ENCODE measurements at places on chromosomes 2 and 18.

DNA sequence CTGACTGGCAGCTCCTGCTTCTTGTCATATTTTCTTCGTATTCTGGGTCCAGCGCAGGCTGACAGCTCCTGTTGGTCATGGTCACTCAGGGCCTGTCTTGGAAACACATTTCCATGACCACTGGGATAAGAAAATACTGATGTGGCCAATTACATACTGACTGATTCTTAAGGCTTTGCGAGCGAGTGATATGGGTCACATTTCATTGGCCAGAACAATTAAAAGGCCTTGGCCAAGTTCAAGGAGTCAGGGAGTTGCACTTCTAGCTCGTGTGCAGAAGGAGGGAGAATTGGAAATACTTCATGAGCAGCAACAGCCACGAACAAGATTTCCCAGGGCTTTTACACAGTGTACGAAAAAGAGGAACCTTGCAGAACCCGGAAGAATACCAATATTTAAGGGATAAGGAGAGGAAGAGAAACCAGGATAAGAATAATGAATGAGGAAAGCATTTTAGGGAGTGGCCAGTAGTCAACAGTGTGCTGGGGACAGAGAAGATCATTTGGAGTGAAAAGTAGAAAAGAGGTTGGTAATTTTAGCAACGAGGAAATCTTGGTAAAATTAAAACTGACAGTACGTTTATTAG is 149.5 kb downstream of the ATP9B start:
- no peak for DNase-seq

- no peak for DNase-seq
These were observed 7.2 kb downstream of the SLC30A6 start for GRCh38 chr2:32172870-32173269.

- no peak for DNase-seq
These were observed 145.5 kb upstream of the LHCGR start for GRCh38 chr2:48901015-48901343.

DNA sequence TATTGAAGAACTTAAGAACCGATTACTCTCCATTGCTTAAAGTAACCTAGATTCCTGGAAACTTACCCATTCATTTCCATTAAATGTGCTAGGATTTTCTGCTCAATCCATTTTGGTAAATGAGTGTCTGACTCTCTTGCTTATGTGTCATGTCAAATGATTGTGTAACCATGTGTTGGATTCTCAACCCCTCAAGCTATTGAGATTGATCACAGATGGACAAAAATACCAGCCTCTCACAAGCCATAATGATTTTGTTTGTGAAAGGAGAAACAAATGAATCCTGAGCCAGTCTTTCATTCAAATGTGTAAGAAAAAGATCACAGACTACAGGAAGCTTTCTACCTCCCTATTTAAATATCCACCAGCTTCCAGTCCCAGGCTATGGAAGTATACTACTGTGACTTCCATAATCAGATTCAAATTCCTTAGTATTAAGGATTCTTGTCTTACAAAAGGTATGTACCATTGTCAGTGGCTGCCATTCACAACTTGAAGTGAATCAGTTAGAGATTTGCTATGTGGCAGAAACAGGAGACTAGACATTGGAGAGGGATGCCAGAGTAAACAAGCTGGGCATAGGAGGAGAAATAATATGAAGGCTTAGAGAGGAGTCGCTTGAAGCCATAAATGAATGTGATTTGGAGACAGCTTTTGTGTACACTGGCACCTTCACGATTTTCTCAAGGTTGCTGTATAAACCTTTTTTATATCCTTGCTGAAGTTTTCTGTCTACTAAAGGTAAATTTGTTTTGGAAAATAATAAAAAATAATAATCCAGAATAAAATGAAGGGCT is 498.5 kb upstream of the SETBP1 start:
- DNase-seq = no peak

DNA sequence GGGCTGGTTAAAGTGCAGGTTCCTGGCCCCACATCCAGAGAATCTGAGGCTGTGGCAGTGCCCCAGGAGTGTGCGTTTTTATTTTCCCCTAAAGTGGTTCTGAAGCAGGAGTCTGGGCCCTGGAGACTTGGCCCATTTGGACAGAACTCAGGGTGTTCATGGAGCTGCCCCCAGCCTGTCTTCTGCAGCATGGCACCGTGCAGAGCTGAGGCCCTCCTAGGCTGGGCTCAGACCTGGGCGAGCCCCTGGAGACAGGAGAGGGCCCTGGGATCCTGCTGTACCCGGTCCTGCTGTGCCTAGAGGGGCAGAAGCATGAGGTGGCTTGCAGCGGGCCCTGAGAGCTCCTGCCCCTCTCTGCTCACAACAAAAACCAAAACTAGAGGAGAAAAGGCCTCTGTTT is 58.8 kb upstream of the B3GNT7 start:
- DNase-seq = no peak

DNA sequence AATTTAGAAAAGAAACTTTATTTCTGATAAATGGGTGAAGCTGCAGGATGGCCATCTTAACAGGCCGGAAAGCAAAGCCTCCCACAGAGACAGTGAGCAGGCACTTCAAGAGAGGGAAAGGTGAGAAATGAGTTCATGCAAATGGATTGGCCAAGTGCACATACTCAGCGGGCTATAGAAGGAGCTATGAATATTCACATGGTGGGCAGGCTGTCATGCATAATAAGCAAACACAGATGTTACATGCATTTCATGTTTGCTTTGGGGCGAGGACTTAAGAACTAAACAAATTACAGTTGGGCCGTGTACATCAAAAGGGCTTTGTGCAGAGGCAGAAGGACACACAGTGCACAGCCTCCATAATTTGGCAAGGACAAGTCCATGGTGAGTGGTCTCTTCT is 69.8 kb upstream of the MAL start:
- DNase-seq = no peak
